ENCODE measurements at places on chromosomes 1 and 21. TPM values are rescaled to one million over a fixed set of nuclear protein-coding genes. Genes with fewer than 3 reads are reported as not detected.
A peak's percentile ranks its signal among the peaks of the same experiment; 100 is the strongest.

Gene CAMK1G
- total RNA-seq: 6.8 TPM

Gene CYP4Z1
- 1.6 TPM for total RNA-seq

Gene KPRP
- total RNA-seq: not detected

GRCh38 chr1:54547601-54548388 lies at the start of gene ACOT11:
Gene ACOT11 (plus strand): TSS chr1:54548228. CDS start chr1:54548310, 82 bp downstream.
- peak; percentile 95 for ATAC-seq

DNA sequence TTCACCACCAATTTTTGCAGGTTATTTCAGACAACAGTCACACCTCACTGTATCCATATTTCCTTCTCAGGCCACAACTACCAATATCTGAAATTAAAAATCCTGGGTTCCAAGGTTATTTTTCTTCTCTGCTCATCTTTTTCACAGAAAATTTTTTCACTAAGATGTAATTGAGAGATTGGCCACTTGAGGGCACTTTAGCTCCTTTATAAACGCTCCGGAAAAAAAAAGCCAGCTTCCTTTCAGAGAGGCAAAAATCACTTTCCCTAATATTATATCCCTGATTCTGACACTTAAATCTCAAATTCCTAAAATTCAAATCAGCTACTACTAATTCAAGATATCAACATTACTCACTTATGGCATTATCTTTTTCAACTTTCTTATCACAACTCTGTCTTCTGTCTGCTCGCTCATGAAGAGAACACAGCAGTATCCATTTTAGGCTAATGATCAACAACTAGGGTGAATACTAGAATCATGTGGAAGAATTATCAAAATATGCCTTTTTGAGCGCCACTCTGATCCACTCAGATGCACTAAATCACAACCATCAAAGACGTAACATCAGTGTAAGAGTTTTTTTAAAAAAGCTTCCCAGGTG lies 101.4 kb upstream of the RGS1 start:
- no peak for ATAC-seq
